ENCODE measurements at places on chromosomes 5 and 9.

- DNase-seq, result no peak
Measured at GRCh38 chr5:24080046-24080445, 564.7 kb downstream of the CDH10 start.

- DNase-seq, result no peak
Measured at GRCh38 chr9:134768332-134768708, 112.3 kb upstream of the FCN2 start.

DNA sequence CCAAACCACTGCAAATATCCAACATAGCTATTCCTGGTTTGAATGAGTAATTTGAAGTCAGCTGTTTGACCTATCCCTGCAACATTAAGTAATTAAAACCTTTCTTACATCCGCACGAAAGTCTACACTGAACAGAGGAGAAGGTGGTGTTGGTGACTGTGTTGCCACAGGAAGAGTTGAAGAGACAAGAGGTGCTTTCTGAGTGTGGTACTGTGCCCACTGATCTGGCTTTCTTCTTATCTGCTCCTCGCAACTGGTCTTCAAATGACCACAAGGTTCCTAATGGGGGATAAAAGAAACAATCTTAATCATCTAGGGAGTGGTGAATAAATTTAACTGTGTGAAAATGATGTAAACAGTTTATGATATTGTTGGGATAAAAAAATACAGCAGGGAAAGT, 29.4 kb upstream of the PDCL start:
- no peak for DNase-seq

DNA sequence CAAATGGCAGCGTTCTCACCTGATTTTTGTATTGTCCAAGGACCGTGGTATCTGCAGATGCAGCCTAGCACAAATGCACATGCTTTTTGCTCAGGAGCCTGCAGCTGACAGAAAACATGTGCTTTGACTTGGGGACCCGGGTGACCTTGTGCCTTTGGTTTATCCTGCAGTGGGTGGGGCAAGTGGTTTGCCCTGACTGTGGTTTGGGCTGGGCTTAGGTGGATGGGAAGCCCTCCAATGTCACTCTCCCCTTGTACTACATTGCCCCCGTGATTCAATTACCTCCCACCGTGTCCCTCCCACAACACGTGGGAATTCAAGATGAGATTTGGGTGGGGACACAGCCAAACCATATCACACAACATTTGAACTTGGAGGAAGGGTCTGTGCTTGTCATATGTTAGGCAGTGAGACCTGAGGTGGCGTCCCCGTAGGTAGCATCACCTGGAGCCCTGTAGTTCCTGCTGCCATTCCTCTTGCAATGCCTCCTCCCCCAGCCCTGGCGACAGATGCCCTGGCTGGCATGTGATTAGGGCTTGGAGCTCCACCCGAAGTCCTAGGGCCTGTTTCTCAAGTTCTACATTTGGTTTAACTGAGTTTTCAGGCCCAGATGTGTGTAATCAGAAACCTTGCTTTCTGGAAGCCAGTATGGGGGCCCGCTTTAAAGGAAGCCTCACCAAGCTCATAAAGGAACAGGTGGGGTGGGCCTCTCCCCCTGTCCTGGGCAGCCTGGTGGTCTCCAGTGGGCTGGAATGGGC, 2.1 kb downstream of the ANKRD33B start:
- DNase-seq, result no peak
